ENCODE measurements at places on chromosomes 13 and 19.

- DNase-seq = peak; percentile 16
Observed at GRCh38 chr13:48066310-48066989, 28.5 kb downstream of the MED4 start.

DNA sequence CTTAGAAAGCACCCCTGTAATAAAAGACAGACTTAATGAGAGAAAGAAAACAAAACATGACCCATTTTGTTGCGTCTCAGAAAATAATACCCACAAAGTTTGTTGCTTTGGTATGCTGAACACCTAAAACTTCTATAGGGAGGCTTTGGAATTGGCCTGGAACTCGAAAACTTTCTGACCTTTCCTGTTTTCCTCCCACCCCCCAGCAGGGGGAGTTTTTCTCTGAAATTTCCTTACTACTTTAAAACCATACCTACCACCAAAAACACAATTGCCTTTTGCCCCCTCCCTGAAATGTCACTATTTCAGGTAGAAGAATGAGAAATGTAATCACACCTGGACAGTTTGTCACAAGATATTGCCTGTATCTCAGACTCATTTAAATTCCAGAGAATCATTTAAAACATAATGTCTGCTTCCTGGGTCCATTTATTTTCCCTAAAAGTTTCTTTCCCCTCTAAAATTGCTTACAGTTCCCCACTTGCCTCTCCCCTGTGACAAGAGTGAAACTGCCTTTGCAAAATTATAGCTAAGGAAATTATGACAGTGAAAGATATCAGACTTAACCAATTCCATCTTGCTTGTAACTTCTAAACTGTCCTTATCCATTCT is 2700.2 kb downstream of the PCDH9 start:
- DNase-seq = no peak

- DNase-seq = peak; percentile 95
Observed at GRCh38 chr19:11142528-11143171, 12.9 kb downstream of the SPC24 start.

GRCh38 chr13:77528834-77529500 is 6.5 kb upstream of the SCEL start:
- no peak for DNase-seq

GRCh38 chr13:99103536-99103935 is 97.1 kb upstream of the UBAC2 start:
- DNase-seq = no peak

- DNase-seq = no peak
Observed at GRCh38 chr19:34560229-34560628, 78.7 kb downstream of the WTIP start.

GRCh38 chr13:98169331-98169730 is 7.7 kb downstream of the RNF113B start:
- no peak for DNase-seq

Data from IMR-90 (cell line).